ENCODE measurements at places on chromosomes 16 and 17.

- DNase-seq: no peak
These were observed 36.4 kb downstream of the AKAP1 start for GRCh38 chr17:57121308-57122042.

DNA sequence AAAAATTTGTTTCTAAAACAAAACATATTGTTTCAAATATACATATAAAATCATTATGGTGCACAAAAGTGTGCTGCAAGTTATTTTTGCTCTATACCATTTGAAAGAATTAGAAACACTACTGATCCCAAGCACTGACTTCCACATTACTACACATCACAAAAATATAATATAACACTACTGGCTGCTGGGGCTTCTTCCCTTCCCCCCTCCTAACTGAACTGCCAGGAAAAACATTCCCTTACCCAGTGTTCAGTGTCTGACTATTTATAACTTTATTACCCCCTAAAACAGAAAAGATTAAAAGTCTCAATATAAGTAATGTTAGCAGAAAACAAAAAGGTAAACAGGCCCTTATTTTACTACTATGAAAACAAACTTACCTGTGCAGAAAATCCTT lies 36.9 kb downstream of the GPATCH8 start:
- DNase-seq: no peak

GRCh38 chr17:18261146-18261515 lies 669 bp downstream of the MIEF2 start:
- DNase-seq: peak; percentile 21

DNA sequence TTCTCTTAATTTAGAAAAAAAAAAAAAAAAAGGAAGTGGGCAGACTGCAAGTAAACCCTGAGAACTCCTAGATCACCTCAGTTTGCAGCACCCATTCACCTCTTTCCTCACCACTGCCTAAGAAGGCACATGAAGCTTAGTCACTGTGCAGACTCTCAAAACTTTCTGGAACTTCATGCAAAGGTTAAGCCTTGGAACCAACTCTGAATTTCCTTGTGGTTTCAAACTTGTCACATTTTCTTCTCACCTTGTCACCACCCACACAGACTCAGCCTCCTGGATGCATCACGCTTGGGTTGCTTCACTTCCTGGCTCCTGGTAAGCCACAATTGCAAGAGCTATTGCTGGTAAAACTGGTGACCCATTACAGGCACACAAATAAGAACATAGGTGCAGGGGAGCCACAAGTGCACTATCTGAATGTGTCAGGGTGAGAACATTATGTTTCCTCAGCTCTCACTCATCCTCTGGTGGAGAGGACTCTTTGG lies 15.0 kb upstream of the CPD start:
- DNase-seq: peak; percentile 68

GRCh38 chr16:78645657-78646056 lies 546.2 kb downstream of the WWOX start:
- DNase-seq: no peak

- DNase-seq: no peak
These were observed 190.7 kb upstream of the KCNJ16 start for GRCh38 chr17:69884356-69884755.

DNA sequence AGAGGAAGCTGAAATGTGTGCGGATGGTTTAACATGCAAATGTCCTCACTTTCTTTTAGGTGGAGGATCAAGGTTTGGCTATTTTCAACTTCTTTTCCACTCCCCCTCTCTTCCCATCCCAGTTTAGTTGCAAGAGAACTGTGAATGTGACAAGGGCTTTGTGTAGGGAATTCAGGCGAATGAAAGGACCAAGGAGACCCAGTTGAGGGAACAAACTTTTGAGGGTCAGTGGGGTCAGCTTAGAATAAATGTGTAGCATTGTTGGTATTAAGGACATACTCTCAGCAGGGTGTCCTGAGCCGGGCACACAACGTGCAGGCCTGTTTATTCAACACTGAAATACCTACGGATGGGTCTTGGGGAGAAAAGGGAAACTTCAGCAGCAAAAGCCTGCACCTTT lies 346.0 kb downstream of the PMP22 start:
- DNase-seq: no peak

DNA sequence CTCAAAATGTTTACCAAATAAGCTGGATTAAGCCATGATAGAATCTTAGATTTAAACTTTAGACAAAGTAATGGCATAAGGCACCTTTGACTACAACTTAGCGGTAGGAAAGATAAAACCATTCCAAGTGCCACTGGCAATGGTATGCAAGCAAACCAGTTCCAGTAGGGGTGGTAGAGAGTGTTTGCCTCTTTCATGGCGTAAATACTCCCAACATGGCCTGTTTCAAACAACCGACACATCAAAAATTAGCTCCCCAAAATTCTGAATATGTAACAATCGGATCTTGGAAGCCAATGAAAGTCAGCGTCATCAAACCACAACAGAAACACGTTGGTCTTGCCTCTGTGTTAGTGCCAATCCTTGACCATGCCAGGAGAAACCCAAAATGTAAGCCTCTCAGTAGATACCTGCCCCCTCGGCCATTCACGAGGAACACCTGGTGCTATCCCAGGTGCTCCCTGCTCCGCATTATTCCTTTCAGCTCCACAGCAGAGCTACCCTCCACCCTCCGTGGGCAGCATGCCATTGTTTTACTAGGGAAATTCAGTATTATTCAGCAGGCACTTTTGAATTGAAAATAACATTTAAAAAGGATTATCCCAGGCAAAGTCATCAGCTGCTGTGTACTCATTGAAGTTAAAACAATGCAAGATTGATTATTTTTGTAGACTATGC lies 307.8 kb upstream of the CDH11 start:
- DNase-seq: no peak

DNA sequence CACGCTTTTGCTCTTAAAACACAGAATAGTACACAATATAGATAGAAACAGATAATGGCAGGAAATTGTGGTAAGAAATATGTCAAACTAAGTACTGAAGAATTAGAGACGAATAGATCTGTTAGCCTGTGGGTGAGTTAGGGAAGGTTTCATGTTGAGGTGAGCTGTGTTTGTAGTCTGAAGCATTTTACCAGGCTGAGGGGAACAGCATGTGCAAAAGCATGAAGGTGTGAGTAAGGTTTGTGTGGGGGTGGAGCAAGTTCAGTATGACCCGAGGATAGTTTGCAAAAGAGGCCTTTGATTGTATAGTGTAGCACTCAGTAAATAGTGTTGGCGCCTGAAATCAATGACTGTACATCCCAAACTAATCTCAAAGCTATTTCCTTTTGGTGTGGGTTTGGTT lies 13.8 kb downstream of the IGSF6 start:
- no peak for DNase-seq

DNA sequence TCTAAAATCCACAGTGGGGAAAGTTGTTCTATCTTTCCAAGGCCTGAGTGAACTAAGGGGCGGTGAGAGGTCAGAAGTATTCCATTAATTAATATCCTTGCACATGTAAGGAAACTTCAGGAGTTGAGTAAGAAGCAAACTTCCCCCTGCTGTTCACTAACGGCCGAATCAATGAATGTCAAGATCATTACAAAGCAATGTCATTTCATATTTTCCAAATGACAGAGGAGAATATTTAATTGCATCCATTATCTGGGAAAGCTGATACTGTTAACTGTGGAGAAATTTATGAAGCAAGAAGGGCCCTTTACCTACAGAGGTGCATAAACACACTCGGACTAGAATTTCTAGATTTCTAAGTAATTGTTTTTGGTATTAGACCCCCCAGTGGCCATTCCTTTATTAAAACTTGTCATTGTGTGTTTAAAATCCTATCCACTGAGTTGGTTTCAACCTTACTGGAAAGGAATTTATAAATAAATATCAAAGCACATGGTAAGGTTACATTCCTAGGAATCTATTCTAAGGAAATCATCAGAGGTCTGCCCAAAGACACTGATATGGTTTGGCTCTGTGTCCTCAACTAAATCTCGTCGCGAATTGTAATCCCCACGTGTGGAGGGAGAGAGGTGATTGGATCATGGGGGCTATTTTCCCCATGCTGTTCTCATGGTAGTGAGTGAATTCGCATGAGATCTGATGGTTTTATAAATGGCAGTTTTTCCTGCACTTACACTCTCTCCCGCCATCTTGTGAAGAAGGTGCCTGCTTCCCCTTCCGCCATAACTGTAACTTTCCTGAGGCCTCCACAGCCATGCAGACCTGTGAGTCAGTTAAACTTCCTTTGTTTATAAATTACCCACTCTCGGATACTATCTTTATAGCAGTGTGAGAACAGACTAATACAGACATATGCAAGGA lies 20.4 kb upstream of the SMURF2 start:
- no peak for DNase-seq

DNA sequence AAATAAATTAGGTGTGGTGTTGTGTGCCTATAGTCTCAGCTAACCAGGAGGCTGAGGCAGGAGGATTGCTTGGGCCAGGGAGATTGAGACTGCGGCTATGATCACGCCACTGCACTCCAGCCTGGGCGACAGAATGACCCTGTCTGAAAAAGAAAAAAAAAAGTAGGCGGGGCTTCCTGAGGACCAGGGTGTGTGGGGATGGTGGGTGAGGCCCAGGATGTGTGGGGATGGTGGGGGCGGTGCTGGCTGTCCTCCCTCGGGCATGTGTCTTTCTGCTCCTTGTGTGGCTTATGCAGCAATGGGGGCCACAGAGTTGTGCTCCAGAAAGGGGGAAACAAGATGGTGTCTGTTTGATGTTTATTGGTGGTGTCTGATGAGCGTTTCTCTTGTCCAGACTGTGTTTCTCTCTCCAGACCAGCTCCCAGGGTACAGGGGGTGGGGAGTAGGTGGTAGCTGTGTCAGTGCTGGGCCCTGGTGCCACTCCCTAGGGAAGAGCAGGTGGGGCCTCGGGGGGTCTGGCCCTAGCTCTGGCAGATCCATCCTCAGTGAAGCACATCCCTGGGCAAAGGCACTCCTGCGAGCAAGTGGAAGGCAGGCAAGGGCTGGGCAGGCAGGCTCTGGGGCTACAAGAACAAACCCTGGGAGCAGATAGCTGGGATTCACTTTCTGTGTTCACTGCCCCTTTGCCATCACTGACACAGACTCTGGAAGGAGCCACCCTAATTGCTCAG lies 2.3 kb downstream of the LCAT start:
- no peak for DNase-seq

GRCh38 chr16:89009343-89010209 lies 32.6 kb upstream of the CBFA2T3 start:
- DNase-seq: no peak

GRCh38 chr17:28810437-28810836 lies 32.2 kb downstream of the FAM222B start:
- no peak for DNase-seq

GRCh38 chr17:538181-538973 lies 176.3 kb downstream of the VPS53 start:
- no peak for DNase-seq

DNA sequence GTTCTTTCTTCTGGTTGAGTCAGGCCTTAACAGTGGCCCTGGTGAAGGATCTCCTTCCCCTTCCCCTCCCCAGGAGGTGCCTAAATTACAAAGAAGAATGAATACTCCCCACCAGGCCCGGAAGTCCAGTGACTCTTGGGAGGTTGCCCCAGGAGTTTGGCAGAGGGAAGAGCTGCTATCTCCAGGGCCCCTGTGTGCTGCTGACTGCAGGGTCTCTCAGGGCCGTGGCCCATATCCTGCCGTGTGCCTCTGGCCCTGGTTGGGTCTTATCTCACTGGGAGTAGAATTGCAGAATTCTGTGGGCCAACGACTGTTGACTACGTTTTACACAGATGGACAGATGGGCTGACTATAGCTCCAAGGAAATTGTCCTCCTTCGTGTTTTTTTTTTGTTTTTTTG lies 28.0 kb downstream of the AKAP1 start:
- DNase-seq: no peak

DNA sequence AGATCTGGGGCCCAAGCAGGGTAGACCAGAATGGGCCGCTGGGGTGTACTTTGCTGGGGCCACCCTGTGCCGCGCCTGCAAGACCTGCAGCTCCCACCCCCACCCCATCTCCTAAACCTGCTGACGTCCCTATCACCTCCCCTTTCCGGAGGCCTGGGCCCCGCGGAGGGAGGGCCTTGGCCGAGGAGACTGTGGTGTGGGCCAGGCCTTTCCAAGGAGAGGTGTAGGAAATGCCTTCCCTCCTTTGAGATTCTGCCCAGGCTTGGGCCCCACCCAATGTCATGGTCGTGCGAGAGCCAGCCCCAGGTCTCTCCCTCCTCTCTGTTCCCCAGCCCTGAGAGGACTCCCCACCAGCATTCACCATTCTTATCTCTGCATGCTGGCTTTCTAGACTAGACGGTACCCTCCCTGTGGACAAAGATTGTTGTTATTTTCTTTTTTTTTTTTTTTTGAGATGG lies 3.9 kb upstream of the WFIKKN2 start:
- DNase-seq: no peak

GRCh38 chr16:58499615-58500351 lies at the start of gene NDRG4:
Gene NDRG4 (plus strand): TSS chr16:58500143. CDS start chr16:58500249, 106 bp downstream.
- DNase-seq: no peak

DNA sequence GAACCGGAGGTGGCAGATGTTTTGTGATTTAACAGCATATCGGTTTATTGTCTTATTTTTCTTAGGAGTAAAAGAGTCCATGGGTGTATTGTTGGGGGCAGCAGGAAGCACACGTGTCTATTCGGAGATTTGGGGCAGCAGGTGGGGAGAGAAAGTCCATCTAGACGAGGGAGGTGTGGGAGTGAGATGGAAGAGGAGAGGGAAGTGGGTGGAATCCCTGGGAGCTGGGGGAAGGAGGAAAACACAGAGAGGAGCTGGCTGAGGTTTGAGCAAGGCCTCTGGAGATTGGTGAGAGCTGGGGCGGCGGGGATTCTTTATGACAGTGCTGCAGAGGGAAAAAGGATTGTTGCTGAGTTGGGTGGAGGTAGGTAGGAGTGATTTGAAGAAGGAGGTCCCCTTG lies 72.1 kb downstream of the PRKCB start:
- DNase-seq: no peak

- DNase-seq: no peak
These were observed 65.9 kb downstream of the METRNL start for GRCh38 chr17:83145358-83145738.

DNA sequence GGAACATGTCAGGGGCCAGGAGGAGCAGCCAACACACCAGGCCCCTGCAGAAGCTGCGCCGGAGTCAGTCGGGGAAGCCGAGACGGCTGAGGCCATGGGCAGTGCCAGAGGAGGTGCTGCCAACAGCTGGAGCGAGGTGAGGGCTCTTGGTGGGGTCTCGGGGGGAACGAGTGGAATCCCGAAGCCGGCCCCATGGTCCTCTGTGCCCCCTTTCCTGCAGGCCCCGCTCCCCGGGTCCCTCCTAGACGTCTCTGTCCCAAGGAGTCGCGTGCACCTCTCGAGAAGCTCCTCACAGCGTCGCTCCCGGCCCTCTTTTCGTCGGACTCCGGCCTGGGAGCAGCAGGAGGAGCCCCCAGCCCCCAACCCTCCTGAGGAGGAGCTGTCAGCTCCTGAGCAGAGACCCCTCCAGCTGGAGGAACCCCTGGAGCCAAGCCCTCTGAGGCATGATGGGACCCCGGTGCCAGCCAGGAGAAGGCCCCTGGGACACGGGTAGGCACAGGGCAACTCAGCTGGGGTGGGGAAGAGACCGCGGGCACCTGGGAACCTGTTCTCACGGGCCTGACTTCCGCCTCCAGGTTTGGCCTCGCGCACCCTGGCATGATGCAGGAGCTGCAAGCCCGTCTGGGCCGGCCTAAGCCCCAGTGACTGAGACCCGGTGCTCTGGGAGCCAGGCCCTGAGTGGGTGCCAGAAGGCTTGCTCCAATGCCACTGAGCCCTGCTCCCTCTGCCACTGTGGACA lies 3.6 kb downstream of the APOBR start:
- no peak for DNase-seq

GRCh38 chr17:60902399-60902798 lies 224.7 kb downstream of the BCAS3 start:
- no peak for DNase-seq
